Lower lobe of right lung (tissue), 2 donors: ENCODE measurements at places on chromosomes 12 and 14. TPM values are rescaled to one million over a fixed set of nuclear protein-coding genes. Genes with fewer than 3 reads are reported as not detected.
A peak's percentile ranks its signal among the peaks of the same experiment; 100 is the strongest.

The UNC119B gene
- 27.1 TPM for total RNA-seq

DNA sequence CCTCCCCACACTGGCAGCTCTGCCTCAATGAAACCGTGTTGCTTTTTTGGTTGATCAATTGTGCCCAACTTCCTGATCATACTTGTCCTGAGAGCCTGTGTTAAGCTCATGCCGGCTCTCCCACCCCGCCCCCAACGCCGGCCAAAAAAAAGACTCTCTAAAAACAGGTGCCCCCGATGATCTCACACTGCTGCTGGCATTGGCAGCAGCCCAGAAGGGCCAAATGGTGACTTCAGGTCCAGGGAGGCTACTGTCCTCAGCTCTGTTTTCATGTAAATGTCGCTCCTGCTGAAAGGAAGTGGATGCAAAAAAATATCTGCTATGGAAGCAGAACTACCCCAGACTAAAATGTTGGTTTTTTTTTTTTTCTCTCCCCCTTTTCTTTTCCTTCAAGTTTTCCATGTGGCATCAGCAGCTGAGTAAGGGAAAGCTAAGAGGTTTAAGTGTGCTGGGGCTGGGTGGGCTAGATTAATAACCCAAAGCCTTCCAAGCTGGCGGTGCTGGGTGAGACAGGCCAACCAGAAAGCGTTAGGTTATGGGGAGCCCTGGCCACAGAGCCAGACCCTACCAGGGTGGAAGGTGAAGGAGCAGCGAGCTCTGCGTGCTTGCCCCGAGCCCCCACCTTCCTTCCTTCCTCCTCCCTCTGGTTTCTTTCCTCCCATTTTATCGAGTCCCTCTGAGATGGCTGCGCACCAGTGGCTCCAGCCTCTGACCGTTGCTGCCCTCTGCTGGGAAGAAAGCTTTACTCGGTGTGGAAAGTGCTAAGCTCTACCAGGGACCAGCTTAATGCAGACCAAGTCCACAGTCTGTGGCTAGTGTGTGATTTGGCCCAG lies 396.1 kb downstream of the NRXN3 start:
- H3K27ac ChIP-seq: no peak overlapping the region
- peak overlapping the region; percentile 38 for H3K4me3 ChIP-seq
- peaks cover 7% of the 10 kb centered on the region for H3K4me1 ChIP-seq
- H3K36me3 ChIP-seq: no peaks in the 10 kb centered on the region
- peak; percentile 63 for DNase-seq
- H3K27me3 ChIP-seq: no peaks in the 10 kb centered on the region

DNA sequence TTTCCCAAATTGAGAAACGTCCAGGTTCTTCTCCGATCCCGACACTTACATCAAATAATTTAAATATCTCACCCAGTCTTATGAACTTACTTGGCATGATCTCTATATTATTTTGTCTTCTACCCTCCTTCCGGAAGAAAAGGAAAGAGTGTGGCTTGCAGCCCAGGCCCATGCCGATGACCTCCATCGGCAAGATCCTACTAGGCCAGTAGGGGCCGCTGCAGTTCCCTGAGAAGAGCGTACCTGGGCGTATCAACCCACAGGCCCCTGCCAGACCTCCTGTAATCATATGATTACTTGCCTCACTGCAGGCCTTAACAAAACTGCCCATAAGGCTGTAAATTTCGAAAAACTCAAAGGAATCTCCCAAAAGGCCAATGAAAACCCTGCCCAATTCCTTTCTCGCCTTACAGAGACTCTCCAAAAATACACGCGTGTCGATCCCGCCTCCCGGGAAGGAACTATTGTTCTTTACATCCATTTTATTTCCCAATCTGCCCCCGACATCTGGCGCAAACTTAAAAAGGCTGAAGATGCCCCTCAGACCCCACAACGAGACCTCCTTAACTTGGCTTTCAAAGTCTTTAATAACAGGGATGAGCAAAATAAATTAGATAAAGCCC lies 69.6 kb downstream of the MOK start:
- H3K4me1 ChIP-seq: peaks cover 6% of the 10 kb centered on the region
- H3K27me3 ChIP-seq: no peaks in the 10 kb centered on the region
- peaks cover 18% of the 10 kb centered on the region for H3K36me3 ChIP-seq
- H3K4me3 ChIP-seq: no peak overlapping the region
- DNase-seq: peak; percentile 86

- no peaks in the 10 kb centered on the region for H3K36me3 ChIP-seq
- H3K27ac ChIP-seq: peak overlapping the region; percentile 36
- peaks cover 24% of the 10 kb centered on the region for H3K4me1 ChIP-seq
- H3K27me3 ChIP-seq: no peaks in the 10 kb centered on the region
- H3K4me3 ChIP-seq: no peak overlapping the region
- DNase-seq: no peak
Observed at GRCh38 chr12:29582677-29583272, 85.3 kb upstream of the OVCH1 start.

DNA sequence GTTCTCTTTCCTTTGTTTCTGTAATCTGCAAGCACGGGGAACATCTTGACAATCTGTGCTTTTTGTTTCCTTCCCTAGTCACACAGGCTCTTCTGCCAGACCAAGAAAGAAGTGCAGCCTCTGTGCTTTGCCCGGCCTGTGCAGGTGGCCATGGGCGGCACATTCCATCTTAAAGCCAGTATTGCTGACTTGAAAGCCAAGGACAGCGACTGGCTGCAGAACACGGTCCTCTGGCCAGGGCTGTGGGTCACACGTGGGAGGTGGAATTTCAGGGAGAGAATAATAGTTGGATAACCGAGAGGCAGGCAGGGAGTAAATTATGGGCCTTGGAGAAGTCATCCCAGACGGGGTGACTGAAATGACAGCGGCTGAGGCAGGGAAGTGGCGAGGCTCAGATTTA lies 24.8 kb downstream of the FNTB start:
- H3K4me1 ChIP-seq: no peaks in the 10 kb centered on the region
- no peak for DNase-seq
- no peaks in the 10 kb centered on the region for H3K27me3 ChIP-seq
- H3K4me3 ChIP-seq: no peak overlapping the region

- H3K4me1 ChIP-seq: no peaks in the 10 kb centered on the region
- no peaks in the 10 kb centered on the region for H3K36me3 ChIP-seq
- H3K27ac ChIP-seq: no peak overlapping the region
Observed at GRCh38 chr12:130041983-130042812, 120.1 kb upstream of the FZD10 start.

GRCh38 chr12:94560431-94561221 lies 89.7 kb downstream of the TMCC3 start:
- no peak overlapping the region for H3K4me3 ChIP-seq
- no peak overlapping the region for H3K27ac ChIP-seq
- H3K36me3 ChIP-seq: no peaks in the 10 kb centered on the region
- no peaks in the 10 kb centered on the region for H3K4me1 ChIP-seq

DNA sequence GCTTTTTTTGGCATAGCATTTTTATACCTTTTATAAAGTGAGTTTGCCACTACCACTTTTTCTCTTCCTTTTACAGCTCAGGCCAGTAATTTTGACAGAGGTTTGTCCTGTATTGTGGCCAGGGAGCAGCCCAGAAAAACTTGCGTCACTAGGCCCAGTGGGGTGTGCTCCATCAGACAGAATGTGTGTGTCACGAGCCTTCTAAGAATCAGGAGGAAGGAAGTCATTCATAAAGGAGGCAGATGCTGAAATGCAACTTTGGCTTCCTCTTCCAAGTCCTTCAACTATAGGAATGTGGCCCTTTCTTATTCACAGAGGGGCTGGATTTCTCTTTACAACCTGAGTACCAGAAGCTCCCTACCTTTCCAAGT lies 10.1 kb upstream of the RAB35 start:
- peak; percentile 61 for DNase-seq
- H3K27ac ChIP-seq: peak overlapping the region; percentile 67
- no peak overlapping the region for H3K4me3 ChIP-seq

DNA sequence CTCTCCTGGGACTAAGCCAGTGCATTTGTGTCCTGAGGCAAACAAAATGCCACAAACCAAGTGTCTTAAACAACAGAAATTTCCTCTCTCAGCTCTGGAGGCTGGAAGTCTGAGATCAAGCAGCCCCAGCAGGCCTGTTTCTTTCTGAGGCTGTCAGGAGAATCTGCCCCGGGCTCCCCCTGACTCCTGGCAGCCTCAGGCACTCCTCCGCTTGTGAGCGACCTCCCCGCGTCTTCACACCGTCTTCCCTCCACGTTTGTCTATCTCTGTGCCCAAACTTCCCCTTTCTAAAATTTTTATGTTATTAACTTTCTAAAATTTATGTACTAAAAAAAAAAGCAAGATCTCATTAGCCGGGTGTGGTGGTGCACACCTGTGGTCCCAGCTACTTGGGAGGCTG lies 59.7 kb downstream of the RIMBP2 start:
- DNase-seq: no peak
- H3K36me3 ChIP-seq: no peaks in the 10 kb centered on the region
- H3K4me3 ChIP-seq: no peak overlapping the region
- H3K27me3 ChIP-seq: peaks cover 4% of the 10 kb centered on the region
- H3K27ac ChIP-seq: no peak overlapping the region
